ENCODE measurements at places on chromosomes 3 and 15.

GRCh38 chr3:14929310-14930074, 17.9 kb upstream of the NR2C2 start:
- DNase-seq = no peak

- DNase-seq = peak; percentile 60
These were observed 37.4 kb downstream of the WWTR1 start for GRCh38 chr3:149620291-149621020.

- DNase-seq = peak; percentile 51
These were observed 136.0 kb upstream of the RAP2B start for GRCh38 chr3:153026026-153026425.

DNA sequence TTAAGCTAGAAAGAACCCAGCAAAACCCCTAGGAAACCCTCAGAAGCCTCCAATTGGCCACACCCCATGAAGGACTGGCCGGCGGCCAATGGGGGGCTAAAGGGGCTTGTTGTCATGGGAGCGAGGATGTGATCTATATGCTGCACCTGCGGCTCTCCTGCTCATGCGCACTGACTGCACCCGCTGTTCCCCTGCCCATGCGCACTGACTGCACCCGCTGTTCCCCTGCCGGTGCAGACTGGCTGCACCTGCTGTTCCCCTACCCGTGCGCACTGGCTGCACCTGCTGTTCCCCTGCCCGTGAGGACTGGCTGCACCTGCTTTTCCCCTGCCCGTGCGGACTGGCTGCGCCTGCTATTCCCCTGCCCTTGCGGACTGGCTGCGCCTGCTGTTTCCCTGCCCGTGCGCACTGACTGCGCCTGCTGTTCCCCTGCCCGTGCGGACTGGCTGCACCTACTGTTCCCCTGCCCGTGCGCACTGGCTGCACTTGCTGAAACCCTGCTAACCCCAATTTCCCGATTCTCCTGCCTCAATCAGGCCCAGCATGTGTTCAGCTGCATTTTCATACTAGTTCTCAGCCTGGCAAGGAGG, 16.8 kb upstream of the MCCC1 start:
- DNase-seq = no peak

- no peak for DNase-seq
These were observed 9.6 kb downstream of the ARHGEF3 start for GRCh38 chr3:56792193-56792592.

GRCh38 chr3:126349071-126349470, 8.1 kb downstream of the KLF15 start:
- DNase-seq = no peak

DNA sequence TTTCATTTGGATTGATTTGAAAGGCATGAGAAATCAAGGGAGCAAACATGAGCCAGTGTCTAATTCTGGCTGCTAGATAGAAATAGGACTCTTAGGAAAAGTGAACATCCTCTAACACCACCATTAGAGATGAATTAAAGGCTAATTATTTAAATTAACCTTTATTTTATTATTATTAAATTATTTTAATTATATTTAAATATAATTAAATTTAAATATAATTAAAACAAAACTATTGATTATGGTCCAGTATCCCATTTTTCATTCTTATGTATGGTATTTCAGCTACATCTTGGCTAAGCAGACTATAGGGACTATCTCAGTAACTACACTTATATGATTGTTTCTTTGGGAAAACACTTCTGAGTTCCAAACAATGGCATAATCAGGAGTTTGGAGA, 904.8 kb downstream of the NAALADL2 start:
- DNase-seq = no peak

DNA sequence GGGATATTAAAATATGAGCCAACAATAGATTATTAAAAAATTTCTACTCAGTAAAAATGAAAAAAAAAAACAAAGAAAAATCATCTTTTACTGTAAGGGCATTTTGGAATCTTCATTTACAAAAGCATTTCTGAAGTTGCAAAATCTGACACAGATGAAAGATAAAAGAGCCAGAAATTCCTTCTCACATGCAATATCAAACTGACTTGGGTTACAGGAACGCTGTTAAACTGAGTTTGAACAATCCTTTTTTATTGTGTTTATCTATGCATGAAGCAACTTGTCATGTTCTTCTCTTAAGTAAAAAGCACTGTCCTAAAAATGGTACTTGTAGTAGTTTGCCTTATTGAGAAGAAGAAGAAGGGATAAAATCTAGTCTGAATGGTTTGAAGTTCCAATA, 468.5 kb upstream of the KCNMB2 start:
- peak; percentile 37 for DNase-seq

DNA sequence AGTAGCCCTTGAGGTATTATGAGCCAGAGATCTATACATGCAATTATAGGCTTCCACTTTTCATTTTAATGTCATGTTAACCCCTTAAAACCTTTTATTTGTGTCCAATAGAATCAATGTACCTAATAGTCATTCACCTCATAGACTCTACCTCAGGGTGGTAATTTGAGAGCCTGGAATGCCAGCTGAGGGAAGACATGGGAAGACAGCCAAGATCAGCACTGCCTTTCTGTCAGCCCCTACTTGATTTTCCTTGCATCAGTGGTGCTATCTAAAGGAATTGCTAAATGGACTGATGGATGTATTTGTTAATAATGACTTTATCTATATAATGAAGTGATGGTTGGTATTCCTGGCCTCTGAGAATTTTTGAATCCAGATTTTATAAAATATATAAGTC, 113.3 kb upstream of the GBE1 start:
- no peak for DNase-seq

- DNase-seq = no peak
These were observed 18.4 kb upstream of the PLSCR4 start for GRCh38 chr3:146269271-146269670.

DNA sequence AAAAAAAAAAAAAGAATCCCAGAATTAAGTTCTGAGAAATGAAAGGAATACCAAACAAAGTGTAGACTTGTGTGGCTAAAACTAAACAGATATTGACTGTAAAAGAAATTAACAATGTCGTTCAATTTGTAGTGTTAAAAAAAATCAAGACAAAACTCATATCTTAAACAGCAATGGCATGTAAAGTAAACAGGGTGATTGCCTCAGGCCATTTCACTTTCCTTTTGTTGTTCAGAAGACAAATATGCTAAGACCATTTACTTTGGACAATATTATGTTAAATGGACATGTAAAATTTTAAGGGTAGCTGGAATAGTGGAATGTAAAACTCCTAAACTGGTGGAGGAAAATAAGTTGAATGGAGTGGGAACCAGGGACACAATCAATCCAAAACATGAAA, 139.1 kb downstream of the RTP4 start:
- DNase-seq = no peak

- peak; percentile 88 for DNase-seq
These were observed 37.6 kb downstream of the FAM3D start for GRCh38 chr3:58628823-58629562.

GRCh38 chr15:45181491-45182285, 6.1 kb downstream of the SHF start:
- no peak for DNase-seq

- DNase-seq = no peak
These were observed 167.6 kb downstream of the ECT2 start for GRCh38 chr3:172918165-172918564.

- no peak for DNase-seq
These were observed 20.6 kb downstream of the NEO1 start for GRCh38 chr15:73072894-73073293.
